Spleen (tissue), 13 donors: ENCODE measurements at places on chromosomes 6 and 20. TPM values are rescaled to one million over a fixed set of nuclear protein-coding genes. Genes with fewer than 3 reads are reported as not detected.

DNA sequence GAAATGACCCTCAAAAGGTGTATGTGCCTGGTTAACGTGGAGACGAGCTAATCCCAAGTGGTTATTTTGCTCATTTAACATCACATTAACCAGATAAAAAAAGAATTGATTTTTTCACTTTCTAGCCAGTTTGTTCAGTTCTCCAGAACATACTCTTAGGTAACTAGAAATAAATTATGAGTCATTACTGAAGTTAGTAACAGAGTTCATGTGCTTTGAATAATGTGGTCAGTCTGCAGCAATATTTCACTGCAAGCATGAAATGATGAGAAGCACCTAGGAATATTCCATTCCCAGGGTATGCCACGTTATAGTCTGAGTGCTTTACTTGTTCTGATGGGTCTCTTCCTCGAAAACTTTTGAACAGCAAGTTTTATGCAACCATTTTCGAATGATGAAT is 138.3 kb upstream of the INSM1 start:
- H3K27me3 ChIP-seq, result no peaks in the 10 kb centered on the region
- H3K36me3 ChIP-seq, result no peaks in the 10 kb centered on the region
- H3K4me1 ChIP-seq, result no peaks in the 10 kb centered on the region

NRN1 gene
- polyA plus RNA-seq, result 6.9 TPM

DNA sequence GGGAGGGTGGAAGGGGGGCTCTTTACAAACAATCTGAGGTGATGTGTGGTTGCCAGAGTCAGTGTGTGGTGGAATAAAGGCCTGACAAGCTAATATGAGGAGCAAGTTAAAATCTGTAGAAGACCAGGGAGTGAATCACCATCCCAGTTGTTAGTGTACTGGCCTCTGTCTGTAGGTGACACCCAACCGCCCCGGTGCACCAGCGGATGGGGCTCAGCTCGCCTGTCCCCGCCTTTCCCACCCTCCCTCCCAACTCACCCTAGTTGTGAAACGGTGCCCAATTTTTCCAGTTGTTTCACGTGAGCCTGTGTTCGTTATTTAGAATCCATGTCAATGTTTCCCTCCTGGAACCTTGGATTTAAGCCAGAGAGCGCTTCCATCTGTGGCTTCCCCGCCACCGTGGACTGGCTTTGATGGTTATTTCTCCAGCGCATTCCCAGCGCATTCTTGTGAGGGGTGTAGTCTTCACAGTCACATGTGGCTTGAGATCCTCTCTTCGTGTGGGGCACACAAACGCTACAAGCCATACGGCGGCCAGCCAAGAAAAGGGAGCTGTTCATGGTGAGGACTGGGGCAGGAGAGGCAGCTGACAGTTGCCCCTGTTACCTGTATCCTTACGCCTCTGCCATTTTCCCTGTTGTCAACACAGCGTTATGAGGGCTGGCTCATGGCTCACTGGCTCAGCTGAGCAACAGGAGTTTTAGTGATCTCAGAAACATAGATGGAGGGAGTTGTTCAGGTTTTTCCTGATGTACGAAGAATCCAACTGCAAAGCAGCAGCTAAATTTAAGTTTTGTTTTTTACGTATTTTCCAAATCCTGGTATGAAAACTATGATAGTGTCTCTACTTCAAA is 137.6 kb downstream of the ZDHHC14 start:
- H3K27ac ChIP-seq, result no peak overlapping the region
- no peaks in the 10 kb centered on the region for H3K27me3 ChIP-seq
- H3K36me3 ChIP-seq, result no peaks in the 10 kb centered on the region
- peaks cover 27% of the 10 kb centered on the region for H3K4me1 ChIP-seq
- no peak for DNase-seq

DNA sequence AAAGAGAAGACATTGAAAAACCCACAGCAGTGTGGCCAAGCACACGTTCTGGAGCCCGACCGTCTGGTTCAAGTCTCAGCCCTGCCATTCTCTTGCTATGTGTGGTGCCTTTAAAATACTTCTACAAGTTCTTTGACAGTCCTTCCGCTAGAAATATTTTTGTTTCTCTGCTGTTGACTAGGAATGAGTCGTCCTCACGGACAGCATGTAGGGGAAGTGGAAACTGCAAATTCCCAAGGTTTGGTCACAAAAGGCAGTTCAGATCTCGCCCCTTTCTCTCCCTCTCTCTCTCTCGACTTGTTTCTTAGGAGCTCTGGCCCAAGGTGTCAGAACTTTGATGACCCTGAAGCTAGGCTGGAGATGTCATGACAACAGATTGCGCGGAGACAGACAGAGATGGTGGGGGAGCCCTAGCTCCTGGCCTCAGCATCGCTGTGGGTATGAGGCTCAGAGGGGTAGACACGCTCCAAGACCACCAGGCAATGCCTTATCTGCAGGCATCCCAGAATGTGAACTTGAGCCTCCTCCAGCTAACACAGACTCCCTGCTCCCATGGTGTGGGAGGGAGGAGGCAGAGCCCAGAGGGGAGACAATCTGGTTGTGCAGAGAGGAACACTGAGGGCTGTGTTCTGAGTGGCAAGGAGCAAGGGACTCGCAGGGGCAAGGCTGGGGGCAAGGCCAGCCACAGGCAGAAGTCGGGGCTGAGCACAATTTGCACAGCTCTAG is 368.9 kb upstream of the SULF2 start:
- no peaks in the 10 kb centered on the region for H3K4me1 ChIP-seq
- no peak for DNase-seq
- no peak overlapping the region for H3K27ac ChIP-seq
- H3K27me3 ChIP-seq, result no peaks in the 10 kb centered on the region
- H3K4me3 ChIP-seq, result no peak overlapping the region

- peak; percentile 68 for DNase-seq
- H3K27ac ChIP-seq, result peak overlapping the region; percentile 82
- peaks cover 48% of the 10 kb centered on the region for H3K4me1 ChIP-seq
- H3K27me3 ChIP-seq, result no peaks in the 10 kb centered on the region
- H3K4me3 ChIP-seq, result peak overlapping the region; percentile 32
Observed at GRCh38 chr6:7260291-7261031, 52.5 kb downstream of the SSR1 start.

GRCh38 chr6:47811443-47811842 is 29.6 kb downstream of the OPN5 start:
- no peak overlapping the region for H3K4me3 ChIP-seq
- no peaks in the 10 kb centered on the region for H3K36me3 ChIP-seq
- H3K27ac ChIP-seq, result no peak overlapping the region
- no peaks in the 10 kb centered on the region for H3K4me1 ChIP-seq
- no peaks in the 10 kb centered on the region for H3K27me3 ChIP-seq
- no peak for DNase-seq

GRCh38 chr6:145373826-145374225 is 361.5 kb downstream of the EPM2A start:
- no peaks in the 10 kb centered on the region for H3K4me1 ChIP-seq
- DNase-seq, result no peak
- H3K36me3 ChIP-seq, result no peaks in the 10 kb centered on the region

ERGIC3 gene
- 179 TPM for polyA plus RNA-seq

- peaks cover 2% of the 10 kb centered on the region for H3K4me1 ChIP-seq
- H3K36me3 ChIP-seq, result no peaks in the 10 kb centered on the region
- H3K27me3 ChIP-seq, result no peaks in the 10 kb centered on the region
- DNase-seq, result no peak
Observed at GRCh38 chr6:47129129-47129528, 87.0 kb upstream of the ADGRF1 start.

DNA sequence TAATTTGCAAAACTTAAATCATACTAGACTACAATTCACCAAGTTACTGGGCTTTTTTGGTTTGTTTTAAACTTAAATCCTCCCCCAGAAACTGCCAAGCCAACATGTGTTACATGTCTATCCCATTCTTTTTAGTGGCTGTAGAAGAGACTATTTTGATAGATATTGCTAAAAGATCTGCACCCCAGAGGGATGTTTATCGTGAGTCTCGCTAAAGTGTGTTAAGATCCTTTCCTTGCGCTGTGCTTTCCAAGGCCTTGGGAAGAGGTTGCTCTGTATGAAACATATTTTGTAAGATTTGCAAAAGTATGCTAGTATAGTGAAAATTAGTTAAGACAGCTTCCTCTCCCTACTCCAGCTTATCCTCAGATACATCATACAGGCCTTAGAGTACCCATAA is 63.0 kb downstream of the GPX5 start:
- DNase-seq, result no peak
- H3K27me3 ChIP-seq, result no peaks in the 10 kb centered on the region
- H3K36me3 ChIP-seq, result no peaks in the 10 kb centered on the region
- H3K27ac ChIP-seq, result no peak overlapping the region
- H3K4me1 ChIP-seq, result peaks cover 8% of the 10 kb centered on the region

GRCh38 chr20:1293641-1294379 is 27.7 kb downstream of the SNPH start:
- H3K36me3 ChIP-seq, result no peaks in the 10 kb centered on the region
- DNase-seq, result peak; percentile 11
- no peaks in the 10 kb centered on the region for H3K4me1 ChIP-seq
- H3K27ac ChIP-seq, result no peak overlapping the region
- H3K27me3 ChIP-seq, result no peaks in the 10 kb centered on the region
- no peak overlapping the region for H3K4me3 ChIP-seq

ARG1 gene
- 7.1 TPM for polyA plus RNA-seq

DNA sequence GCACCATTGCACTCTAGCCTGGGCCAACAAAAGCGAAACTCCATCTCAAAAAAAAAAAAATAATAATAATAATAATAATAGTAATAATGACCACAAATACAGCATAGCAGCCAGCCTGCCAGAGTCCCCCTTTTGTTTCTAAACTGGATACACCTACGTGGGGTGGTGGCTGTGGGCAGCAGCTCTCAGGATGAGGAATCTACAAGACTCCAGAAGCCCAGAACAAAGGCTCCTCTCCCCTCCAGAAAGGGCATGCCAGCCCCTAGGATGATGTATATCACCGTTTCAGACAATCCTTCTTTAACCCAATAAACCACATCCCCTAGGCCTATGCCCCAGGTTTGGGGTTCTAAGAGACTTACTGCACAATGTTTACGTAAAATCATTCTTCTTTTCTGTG is 155.9 kb downstream of the QRSL1 start:
- H3K27ac ChIP-seq, result no peak overlapping the region
- H3K27me3 ChIP-seq, result no peaks in the 10 kb centered on the region
- no peaks in the 10 kb centered on the region for H3K36me3 ChIP-seq
- no peak overlapping the region for H3K4me3 ChIP-seq
- DNase-seq, result no peak

IP6K3 gene
- polyA plus RNA-seq, result 0.64 TPM

C6orf58 gene
- 0.11 TPM for polyA plus RNA-seq

DNA sequence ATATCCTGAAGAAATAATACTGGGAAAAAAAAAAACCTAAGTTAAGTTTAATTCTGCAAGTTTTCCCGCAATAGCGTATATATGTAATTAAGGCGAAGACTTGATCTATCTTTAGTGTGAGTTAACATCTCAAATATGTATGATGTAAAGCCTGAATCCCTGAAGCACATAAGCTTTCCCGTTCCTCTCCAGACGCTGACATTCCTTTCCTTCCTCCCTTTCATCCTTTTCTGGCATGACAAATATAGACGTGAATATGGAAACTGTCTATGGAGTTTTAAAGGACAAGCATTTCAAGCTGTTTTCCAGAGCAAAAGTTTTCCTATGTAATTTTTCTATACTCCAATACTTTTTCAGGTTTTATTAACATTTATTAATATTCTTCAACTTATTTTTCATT is 637.0 kb downstream of the COL12A1 start:
- H3K4me1 ChIP-seq, result no peaks in the 10 kb centered on the region
- DNase-seq, result no peak
- H3K27ac ChIP-seq, result no peak overlapping the region
- no peaks in the 10 kb centered on the region for H3K27me3 ChIP-seq
- no peak overlapping the region for H3K4me3 ChIP-seq

GRCh38 chr6:144232176-144232831 is 52.8 kb upstream of the UTRN start:
- no peak for DNase-seq
- no peaks in the 10 kb centered on the region for H3K4me1 ChIP-seq

GRCh38 chr6:80519811-80520594 is 413.5 kb downstream of the BCKDHB start:
- no peak for DNase-seq
- no peak overlapping the region for H3K27ac ChIP-seq
- H3K4me3 ChIP-seq, result no peak overlapping the region
- H3K4me1 ChIP-seq, result no peaks in the 10 kb centered on the region

DNA sequence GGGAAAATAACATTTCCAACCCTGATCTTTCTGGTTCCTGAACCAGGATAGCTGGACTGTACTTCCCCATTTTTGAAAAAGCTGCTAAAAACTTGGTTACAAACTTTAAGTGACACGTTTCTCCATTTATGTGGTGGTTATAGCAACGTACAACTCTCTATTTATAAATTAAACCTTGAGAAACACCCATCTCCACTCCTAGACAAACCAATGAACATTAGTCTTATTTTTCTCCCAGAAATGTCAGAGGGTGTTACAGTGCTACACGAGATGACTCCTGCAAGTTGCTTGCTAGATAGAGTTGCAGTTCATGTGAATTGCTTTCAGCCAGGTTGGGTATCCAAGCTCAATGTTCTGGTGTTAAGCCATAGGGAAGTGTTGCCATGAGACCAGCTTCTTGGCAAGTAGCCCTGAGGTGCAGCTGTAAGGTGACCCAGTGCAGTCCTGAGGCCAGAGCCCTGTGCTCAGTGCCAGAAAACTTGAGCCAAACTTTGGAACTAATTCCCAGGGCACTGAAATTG is 51.3 kb upstream of the REV3L start:
- no peaks in the 10 kb centered on the region for H3K27me3 ChIP-seq
- no peak for DNase-seq
- peaks cover 13% of the 10 kb centered on the region for H3K4me1 ChIP-seq
- H3K27ac ChIP-seq, result no peak overlapping the region

CDH26 gene
- 1.3 TPM for polyA plus RNA-seq

GRCh38 chr6:148578489-148578814 is 168.4 kb upstream of the UST start:
- H3K4me1 ChIP-seq, result peaks cover 35% of the 10 kb centered on the region
- H3K27ac ChIP-seq, result no peak overlapping the region
